GF-D8 (cell line): ENCODE measurements at places on chromosomes 5 and 9.

DNA sequence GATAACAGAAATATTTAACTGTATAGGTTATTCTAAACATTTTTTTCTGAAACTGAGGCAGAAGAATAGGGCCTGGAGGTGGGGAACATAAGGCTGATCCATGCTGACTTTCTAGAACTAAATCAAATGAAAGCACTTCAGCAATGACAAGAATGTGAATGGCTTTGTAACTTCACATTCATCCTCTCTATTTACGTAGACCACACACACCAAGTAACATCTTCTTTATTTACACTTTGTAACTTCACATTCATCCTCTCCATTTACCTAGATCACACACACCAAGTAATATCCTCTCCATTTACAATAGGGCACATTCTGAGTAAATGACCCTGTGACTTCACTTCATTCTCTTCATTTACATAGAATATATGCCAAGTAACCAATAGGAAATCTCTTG, 251.8 kb upstream of the CDH9 start:
- DNase-seq = no peak

GRCh38 chr5:147417135-147417813, 92.6 kb downstream of the DPYSL3 start:
- DNase-seq = no peak

GRCh38 chr9:79616013-79616412, 44.2 kb downstream of the TLE4 start:
- DNase-seq = no peak

- no peak for DNase-seq
Measured at GRCh38 chr5:112366987-112367386, 52.1 kb downstream of the EPB41L4A start.

DNA sequence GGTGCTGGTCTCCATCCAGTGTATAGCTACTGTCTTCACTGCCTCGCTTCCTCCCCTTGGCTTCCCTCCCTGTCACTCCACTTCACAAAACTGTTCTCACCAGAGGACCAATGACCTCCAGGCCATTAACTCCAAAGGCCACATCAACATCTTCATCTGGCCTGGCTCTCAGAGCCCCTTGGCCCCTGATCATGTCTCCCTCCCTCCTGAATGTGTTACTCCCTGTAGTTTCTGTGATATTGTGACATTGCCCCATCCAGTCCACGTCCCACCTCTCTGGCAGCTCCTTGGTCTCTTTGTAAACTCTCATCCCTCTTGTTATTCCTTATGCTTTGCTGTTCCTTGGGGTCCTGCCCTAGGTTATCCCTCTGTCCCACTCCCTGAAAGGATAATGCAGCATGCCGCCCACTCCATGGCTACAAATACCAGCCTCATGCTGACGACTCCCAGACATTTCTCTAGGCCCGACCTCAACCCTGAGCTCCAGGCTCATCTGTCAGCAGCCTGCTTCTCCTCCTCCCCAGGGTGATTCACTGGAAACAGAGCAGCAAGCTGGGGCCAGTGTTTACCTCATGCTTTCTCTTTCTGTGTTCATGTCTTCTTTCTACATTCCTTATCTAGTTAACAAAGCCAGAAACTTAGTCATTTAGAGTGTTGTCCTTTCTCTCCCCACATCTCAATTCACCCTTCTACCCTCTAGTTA, 312.2 kb downstream of the SPOCK1 start:
- no peak for DNase-seq
